Glutamatergic neuron (in vitro differentiated cells): ENCODE measurements at places on chromosomes 7 and 10. TPM values are rescaled to one million over a fixed set of nuclear protein-coding genes. Genes with fewer than 3 reads are reported as not detected.
A peak's percentile ranks its signal among the peaks of the same experiment; 100 is the strongest.

The PAPOLB gene
- 1.2 TPM for total RNA-seq

GRCh38 chr7:136692221-136692620, 176.2 kb upstream of the CHRM2 start:
- no peaks in the 10 kb centered on the region for H3K36me3 ChIP-seq
- DNase-seq, result no peak
- H3K4me1 ChIP-seq, result no peaks in the 10 kb centered on the region
- no peaks in the 10 kb centered on the region for H3K27me3 ChIP-seq
- no peak overlapping the region for H3K4me3 ChIP-seq
- no peak overlapping the region for H3K27ac ChIP-seq

DNA sequence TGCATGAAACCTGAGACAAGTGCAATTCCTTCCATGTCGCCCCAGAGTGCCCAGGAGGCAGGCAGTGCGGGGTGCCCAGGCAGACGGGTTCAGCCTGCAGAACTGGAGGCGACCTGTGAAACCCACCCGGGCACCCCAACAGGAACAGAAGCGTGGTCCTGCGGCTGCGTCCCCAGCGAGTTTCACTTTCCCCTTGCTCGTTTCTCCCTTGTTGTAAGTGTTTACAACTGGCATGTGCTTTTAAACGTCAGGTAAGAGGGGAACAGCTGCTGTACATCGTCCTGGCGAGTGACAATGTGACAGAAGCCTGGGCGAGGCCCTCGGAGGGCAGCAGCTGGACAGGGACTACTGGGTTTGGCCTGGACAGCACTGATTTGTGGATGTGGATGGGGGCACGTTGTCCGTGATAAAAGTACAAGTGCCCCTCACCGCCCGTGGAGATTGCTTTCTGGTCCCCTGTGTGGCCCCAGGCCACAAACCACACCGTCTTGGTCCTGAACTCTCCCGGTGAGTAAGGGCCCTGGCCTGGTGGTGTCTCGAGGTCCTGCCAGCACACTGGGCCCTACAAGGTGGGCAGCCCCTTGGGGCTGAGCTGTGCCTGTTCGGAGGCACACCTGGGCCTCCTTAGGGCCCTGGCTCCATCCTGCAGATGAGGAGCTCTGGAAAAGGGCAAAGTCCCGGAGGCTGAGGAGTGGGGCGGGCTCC, 4.0 kb downstream of the VENTX start:
- H3K27ac ChIP-seq, result no peak overlapping the region
- no peaks in the 10 kb centered on the region for H3K36me3 ChIP-seq
- H3K27me3 ChIP-seq, result peaks cover 7% of the 10 kb centered on the region
- H3K4me3 ChIP-seq, result no peak overlapping the region
- DNase-seq, result no peak

GRCh38 chr10:7274293-7274692, 136.5 kb downstream of the SFMBT2 start:
- H3K27ac ChIP-seq, result no peak overlapping the region
- DNase-seq, result no peak
- H3K4me1 ChIP-seq, result no peaks in the 10 kb centered on the region
- H3K36me3 ChIP-seq, result peaks cover 1% of the 10 kb centered on the region

DNA sequence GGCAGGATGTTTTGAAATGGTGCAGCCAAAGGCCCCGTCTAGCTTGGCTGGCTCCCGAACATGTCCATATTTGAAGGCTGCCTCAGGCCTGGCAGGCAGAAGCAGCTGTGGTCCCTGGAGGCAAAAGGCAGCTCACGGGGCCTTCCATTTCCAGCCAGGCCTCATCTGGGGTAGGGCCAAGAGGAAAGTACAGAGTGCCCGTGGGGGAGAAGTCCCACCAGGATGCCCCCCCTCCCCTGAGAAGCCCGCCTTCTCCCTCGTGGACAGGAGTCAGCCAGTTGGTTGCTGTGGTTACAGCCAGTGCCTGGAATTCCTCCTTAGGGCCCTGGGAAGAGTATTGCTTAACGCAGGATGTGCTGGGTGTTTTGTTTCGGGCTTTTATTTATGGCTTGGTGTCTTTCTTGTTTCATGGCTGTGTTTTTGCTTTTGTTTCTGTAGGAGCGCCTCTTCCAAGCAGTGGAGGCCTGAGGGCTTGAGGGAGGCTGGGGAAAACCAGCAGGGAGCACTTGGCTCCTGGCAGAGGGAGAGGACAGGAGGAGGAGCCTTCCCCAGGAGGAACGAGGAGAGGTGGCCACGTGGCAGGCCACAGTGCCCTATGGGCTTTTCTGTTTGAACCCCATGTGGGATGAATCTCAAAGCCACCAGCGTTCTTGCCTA, 45.4 kb downstream of the CHST3 start:
- peak overlapping the region; percentile 34 for H3K27ac ChIP-seq
- H3K27me3 ChIP-seq, result peaks cover 5% of the 10 kb centered on the region
- H3K4me1 ChIP-seq, result peaks cover 27% of the 10 kb centered on the region
- no peak for DNase-seq
- H3K4me3 ChIP-seq, result no peak overlapping the region
